Ecto neural progenitor cell (in vitro differentiated cells): ENCODE measurements at places on chromosomes 4 and X.

DNA sequence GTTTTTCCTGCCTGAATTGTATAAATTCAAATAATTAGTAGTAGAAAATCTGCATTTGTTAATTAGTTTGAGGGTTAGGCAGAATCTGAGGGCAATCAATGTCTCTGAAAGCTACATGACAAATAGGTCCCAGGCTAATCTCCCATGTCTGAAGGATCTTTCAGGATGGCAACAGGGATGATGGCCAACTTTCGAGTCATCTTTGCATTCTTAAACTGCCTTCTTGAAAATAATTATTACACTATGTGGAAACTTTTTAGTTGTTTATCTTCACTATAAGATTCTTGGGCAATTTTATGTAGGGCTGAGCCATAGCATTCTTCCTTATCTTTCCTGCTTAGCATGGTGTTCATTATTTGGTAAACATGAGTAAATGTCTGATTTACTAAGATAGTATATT, 490.3 kb upstream of the EPHA5 start:
- DNase-seq = no peak

GRCh38 chr4:54058171-54058570, 6.2 kb downstream of the CHIC2 start:
- DNase-seq = no peak

DNA sequence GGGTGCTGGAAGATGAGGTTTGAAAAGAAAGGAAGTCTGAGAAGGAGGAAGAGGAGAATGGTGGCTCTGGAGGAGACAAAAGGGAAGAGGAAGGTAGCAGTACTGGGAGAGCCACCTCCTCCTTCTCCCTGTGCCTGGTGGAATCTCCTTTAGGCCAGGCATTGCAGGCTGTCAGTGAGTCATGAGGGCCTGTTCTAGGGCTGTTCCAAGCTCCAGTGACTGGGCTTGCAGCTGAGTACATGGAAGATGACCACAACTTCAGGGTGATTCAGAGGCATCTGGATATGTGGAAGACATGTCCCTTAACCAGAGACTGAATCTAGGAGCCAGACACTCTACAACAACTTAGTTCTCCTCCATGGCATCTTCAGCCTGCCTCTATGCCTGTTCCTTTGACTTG, 107.8 kb downstream of the EFNB1 start:
- no peak for DNase-seq

DNA sequence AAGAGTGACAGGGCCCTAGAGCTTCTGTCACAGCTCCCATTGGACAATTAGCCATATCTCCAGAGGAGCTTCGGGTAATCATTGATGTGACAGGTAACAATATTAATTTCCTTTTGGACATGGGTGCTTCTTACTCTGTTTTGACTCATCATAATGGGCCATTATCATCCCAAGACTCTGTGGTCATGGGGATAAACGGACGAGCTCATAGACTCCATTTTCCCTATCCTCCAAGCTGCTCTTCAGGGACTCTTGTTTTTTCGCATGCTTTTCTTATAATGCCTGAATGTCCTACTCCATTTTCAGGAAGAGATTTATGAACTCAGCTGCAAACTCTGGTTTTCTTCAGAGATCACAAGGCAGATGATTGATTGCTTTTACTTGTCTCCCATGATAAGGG, 17.0 kb upstream of the UGT2B17 start:
- no peak for DNase-seq

DNA sequence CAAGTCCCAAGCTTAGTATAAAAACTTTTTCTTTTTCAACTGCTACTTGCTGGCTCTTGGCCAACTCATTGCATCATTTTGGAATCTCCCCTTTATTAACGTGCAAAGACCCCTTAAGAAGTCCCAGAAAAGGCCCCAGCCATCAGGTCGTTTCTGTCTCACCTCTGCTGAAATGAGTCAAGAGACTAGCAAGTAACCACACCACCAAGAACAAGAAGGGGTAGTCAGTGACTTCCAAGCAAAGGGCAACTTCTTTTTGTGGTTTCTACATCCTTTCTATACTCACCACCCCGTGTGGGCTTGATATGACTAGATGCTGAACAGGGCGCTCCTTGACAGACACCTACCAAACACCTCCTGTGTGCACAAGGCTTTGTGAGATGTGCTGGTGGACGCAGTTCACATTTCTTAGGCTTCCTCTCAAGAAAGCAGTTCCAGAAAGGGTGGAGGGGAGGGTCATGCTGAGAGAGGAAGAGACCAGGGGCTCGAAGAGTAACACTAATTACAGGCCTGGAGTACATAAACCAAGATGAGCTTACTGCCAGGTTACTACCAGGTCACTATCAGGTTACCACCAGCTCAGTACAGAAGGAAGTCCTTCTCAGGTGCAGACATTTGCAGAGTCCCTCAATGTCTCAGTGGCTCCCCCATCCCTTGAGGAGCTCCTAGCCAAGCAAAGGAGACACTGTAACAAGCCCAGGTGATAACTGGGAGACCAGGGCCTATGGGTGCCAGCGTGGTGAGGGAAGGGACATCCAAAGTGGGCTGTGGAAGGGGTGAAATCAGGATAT, 19.3 kb downstream of the JAKMIP1 start:
- DNase-seq = no peak

GRCh38 chr4:146510942-146511341, 10.8 kb downstream of the SLC10A7 start:
- DNase-seq = no peak

DNA sequence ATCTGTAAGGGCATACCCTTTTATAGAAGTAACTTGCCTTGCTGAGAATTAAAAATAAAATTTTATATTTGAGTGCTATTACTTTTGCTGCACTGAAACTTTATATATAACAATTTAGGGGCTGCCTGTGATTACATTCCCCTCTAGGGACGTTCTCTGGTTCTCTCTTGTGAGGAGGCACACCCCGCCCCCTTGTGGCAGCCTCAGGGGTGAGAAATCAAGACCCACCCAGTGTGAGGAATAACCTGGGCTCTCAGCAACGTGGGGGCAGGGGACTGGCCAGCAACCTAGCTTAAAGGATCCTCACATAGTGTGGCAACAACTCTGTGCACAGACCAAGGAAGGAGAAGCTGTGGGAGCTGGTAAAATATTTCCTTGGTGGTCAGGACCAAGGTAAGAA, 43.7 kb downstream of the MAGEA9 start:
- no peak for DNase-seq

DNA sequence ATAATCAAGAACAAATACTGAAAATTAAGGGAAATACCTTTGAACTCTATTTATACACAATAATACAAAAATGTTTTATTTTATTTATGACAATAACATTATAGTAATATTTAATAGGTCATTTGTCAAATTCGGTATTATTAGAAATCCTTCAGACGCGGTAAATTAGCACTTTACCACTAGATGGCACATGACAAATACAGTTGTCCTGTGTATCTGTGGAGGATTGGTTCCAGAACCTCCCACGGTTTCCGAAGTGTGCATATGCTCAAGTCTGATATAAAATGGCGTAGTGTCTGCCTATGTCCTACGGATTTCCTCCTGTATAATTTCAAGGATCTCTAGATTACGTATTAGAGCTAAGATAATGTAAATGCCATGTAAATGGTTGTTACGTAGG, 8.1 kb upstream of the LINC00632 start:
- DNase-seq = no peak

GRCh38 chr4:122540838-122541237, 80.0 kb downstream of the IL21 start:
- DNase-seq = no peak

- no peak for DNase-seq
Measured at GRCh38 chr4:55158957-55159356, 33.6 kb upstream of the KDR start.

DNA sequence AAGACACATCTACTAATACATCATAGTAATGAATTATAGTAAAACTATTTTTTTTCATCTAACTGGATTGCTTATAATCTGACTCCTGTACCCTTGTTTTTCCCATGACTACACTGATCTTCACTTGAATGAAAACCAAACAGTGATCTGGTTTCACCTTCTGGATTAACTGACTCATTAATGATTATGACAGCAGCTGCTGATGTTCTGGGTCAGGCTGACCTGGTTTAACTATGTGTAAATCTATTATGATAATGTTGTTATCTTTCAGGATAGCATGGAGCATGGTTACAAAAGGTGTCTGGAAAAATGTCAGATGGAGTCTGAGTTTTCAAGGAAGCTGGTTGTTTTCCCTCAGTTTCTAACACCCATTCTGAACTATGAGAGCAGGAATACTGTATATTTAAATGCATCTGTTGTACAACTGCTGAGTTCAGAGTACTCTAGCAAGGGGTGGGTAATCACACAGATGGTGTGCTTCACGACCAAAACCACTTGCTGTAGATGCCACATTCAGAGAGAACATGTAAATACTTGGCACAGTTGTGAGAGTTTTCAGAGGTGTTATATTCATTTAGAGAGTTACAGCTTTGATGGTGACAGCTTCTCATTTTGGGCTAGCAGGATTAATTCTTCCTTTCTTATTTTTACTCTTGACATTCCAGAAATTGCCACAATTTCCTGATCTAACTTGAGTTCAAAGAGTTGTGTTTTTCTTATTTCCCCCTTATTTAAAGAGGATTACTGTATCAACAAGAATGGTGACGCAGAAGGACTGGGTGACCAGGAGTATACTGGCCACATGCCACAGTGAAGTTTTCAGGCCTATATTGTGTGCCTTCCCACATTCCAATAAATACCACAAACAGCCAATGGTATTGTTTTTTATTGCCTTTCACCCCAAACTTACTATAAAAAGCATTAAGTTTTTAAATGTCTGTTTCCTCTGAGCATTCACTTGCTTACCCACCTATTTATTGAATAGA, 249.7 kb upstream of the TET2 start:
- DNase-seq = no peak

DNA sequence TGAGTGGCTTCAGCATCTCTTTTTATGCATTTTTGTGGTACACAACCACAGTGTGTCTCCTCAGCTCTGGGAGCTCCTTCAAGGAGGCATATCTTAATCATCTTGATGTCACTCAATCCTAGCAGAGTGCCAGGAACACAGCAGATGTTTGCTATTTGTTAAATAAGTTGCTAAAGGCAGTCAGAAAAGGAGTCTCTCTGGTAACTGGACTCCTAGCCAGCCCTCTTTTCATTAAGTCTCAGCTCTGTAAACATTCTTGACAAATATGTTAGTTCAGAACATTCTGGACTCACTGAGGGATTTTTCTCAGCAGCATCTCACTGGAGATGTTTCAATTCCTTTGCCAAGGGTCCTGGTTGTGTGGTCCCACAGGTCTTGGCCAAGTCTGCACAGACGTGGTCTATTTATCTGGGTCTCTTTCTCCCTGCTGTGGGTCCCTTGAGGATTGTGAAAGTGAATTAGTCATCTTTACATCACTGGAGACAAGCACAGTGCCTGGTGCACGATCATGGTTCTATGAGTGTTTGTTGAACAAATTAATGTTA, 20.3 kb upstream of the FAM9C start:
- no peak for DNase-seq

DNA sequence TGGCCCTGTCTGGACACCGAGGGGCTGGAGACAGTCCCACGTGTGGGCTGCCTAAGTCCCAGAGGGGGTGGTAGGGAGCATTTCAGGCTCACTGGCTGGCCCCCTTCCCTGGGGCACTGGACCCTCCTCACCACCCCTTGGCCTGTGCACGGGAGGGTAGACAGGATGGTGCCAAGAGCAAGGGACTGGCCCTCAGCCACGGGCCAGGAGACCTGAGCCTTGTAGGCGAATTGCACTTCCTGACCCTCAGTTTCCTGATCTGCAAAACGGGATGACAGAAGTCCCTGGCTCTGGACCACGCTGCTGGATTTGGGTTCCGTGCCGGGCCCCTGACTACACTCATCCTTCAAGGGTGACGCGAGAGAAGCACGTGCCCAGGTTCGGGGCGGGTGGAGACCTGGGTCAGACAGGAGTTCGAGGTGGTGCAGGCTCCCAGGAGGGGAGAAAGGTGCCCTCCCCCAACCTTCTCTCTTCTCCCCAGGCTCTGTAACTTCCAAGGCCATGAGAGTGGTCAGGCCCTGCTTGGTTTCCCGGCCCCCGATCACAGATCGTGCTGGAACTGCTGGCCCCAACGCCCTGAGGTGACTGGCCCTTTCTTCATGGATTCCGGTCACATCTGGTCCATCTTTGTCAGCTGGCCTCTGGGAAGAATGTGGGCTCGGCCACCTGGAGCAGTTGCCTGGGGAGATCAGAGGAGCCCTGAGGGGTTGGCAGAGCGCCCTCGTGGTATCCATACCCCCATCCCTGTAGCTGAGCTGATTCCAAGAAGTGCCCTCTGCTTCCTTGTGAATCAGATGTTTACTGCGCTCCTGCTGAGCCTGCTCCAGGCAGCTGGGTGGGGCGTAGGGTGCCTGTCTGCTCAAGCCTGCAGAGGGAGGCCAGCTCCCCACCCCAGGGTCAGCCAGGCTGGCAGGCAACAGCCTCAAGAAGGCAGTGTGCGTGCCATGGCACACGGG, 3.3 kb downstream of the SH3BP2 start:
- DNase-seq = no peak

DNA sequence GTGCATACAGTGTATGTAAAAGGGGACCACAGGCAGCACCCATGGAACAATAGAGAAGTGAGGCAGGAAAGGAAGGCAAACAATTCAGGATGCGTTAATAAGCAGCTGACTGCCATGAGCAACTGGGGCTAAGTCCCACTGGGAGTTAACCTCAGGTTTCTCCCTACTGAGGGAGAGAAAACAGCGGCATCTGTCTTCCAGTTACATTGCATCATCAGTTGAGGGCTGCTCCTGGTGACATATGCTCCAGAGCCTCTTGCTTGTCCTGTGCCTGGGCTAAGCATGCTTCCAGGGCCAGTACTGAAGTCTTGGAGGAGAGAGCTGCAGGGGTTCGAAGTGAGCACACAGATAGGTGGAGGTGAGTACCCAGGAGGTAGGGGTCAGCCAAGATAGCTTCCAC, 24.3 kb downstream of the RAI2 start:
- no peak for DNase-seq

- no peak for DNase-seq
Measured at GRCh38 chrX:124415115-124415800, 68.9 kb downstream of the SH2D1A start.

DNA sequence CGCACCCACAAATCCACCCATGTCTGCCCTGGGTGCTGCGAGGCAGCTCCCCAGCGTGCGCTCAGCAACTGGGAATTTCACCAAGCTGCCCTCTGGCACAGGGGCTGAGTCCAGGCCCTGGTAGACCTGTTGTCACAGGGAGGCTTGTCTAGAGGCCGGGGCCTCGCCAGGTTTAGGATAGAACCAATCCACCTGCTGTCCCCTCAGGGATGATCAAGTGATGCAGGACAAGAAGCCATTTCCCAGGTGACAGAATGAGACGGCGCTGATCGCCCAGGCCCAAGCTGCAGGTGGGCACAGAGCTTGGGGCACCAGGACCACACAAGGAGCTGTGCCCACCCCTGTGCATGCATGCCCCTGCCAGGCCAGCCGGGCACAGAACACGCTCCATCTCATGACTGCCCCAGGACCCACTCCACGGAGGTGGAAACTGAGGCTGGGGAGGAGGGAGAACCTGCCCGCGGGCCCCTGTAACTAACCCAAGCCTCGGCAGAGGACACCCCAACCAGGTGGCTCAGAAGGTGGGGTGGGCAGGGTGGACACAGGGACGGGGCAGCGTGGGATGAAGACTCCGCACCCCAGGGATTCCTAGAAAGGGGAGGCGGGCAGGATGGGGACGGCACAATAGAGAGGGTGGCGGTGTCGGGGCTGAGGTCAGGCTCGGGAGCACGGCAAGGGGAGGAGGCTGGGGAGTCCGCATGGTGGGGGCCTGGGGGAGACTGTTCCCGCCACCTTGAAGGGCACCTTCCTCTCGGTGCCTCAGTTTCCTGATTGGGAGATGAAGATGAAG, 78.0 kb downstream of the ZFYVE28 start:
- peak; percentile 36 for DNase-seq

- DNase-seq = no peak
Measured at GRCh38 chr4:119209077-119209476, 3.4 kb upstream of the USP53 start.
